ENCODE measurements at places on chromosomes 13 and 19.

- DNase-seq = no peak
Observed at GRCh38 chr19:2413629-2414028, 13.8 kb downstream of the TIMM13 start.

- peak; percentile 56 for DNase-seq
Observed at GRCh38 chr19:14375055-14375581, 6.1 kb upstream of the ADGRE5 start.

- no peak for DNase-seq
Observed at GRCh38 chr19:55646889-55647731, 902 bp upstream of the CCDC106 start.

DNA sequence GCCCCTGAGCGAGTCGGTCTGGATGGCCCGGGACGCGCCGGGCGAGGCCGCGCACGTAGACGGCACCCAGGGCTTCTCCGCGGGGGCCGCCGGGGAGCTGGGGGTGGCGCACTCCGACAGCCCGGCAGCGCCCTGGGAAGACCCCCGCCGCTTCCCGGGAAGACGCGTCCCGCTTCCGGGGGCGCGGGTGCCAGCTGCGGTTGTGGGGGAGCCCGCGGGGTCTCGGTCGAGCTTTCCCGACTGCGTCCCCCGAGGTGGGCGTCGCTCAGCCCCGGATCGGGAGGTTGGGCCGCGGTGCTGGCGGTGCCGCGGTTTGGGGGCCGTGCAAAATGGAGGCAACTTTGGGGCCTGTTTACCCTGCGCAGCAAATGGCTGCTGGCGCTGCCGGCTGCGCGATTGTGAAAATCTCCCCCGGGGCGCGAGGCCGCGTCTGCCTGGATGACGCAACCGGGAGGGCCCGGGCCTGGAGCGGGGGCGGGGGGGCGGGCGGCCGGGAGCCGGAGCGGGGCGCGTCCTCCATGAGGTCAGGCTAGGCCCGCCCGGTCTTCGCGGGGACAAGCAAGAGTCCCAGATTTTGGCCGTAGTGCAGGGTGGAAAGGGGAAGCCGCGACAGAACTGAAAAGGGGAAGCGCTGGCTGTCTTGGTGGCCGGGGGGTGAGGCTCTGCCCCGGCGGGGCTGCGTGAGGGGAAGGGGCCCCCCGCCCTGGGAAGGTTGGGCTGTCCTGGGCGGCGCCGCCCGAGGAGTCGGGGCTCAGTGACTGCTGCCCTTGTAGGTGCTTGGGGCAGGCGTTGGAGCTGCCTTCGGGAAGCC, 11.3 kb downstream of the PEAK3 start:
- DNase-seq = peak; percentile 84

DNA sequence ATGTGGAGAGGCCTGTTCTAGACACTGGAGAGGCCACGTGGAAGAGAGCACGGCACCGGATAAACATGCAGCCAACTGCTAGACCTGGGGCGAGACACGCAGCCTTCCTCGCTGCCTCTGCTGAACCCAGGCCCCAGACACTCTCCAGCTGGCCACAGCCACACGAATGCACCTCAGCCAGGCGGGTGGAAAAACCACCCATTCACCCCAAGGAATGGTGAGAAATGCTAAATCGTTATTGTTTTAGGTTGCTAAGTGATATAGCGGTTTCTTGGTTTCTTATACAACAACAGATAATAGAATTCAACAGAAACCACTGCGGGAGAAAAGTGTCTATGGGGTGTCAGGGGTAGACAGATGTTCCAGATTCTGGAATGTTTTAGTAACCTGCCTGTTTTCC, 52.5 kb downstream of the STK24 start:
- no peak for DNase-seq

DNA sequence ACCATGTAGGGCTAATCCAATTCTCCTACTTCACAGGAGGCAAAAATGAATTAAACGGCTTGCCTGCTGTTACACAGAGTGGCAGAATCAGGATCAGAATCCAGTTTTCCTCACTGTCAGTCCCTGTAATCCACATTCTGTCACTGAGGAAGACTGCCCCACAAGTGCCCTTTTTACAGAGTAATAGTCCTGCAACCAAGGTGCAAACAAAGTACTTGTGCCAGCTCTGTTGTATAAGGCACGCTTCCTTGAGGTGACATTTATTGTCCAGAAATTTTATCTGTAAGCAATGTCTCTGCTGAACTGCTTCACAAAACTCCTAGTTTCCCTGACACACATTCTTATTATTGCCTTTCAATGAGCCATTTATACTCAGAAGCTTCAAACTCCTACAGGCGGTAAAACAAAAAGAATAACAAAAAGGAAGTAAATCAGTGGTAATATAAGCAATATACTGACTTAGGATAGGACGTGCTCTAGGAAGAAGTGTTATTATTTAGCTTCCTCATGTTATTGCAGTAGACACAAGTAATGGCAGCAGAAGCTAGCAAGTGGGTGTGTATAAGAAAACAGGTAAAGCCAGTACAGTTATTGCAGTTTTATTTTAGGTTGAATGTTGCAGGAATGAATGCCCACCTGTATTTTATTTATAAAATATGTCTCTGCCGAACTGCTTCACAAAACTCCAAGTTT, 28.8 kb downstream of the SPRY2 start:
- no peak for DNase-seq

DNA sequence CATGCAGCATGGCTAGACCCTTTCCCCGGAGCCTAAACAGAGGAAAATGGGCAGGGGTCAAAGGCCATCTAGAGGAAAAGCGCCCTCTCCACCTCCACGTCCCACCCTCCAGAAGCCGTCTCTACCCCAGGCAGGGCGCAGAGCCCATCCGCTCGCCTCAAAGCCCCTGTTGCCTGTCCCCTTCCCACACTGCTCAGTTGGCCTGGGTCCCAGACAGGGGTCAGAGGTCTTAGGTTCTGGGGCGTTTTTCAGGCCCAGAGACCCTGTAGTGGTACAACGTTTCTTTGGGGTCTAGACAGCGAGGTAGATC, 285 bp downstream of the TMEM143 start:
- DNase-seq = no peak

- DNase-seq = peak; percentile 69
Observed at GRCh38 chr19:50377051-50377461, 799 bp downstream of the NR1H2 start.

GRCh38 chr19:8146877-8147581, 2.4 kb downstream of the FBN3 start:
- no peak for DNase-seq

GRCh38 chr13:75052616-75053015, 429.4 kb downstream of the TBC1D4 start:
- DNase-seq = no peak

- DNase-seq = no peak
Observed at GRCh38 chr13:24313439-24313838, 4.1 kb downstream of the C1QTNF9 start.

DNA sequence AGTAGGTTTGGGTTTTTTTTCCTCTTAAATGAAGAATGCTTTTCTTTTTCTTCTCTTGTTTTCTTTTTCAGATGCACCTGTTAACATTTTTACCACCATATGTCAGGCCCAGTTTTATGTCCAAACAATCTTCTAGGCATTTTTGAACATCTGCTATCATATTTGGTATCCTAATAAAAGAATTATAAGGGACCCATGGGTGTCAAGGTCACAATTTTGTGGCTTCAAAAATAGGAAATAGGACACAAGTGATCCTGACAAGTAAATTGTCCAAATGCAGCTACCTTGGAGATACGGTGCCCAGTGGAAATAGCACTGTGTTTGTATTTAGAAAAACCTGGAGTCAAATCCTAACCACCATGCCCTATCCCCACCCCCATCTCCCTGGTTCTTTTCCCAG, 270.3 kb downstream of the MZT1 start:
- no peak for DNase-seq

DNA sequence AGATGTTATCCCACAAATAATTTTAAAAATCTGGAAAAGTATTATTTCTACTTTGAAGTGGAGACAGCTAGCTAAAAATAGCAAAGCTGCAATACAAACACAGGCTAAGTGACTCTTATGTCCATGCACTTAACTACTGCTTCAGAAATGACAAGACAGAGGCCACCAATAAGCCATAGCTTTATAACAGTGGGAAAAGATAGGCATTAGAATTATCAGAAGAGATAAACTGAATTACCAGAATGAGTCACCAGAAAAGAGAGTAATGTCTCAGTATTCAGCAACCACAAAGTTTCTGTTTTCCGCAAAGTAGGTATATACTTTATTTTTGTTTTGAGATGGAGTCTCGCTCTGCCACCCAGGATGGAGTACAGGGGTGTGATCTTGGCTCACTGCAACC, 17.1 kb downstream of the CLN5 start:
- peak; percentile 19 for DNase-seq

DNA sequence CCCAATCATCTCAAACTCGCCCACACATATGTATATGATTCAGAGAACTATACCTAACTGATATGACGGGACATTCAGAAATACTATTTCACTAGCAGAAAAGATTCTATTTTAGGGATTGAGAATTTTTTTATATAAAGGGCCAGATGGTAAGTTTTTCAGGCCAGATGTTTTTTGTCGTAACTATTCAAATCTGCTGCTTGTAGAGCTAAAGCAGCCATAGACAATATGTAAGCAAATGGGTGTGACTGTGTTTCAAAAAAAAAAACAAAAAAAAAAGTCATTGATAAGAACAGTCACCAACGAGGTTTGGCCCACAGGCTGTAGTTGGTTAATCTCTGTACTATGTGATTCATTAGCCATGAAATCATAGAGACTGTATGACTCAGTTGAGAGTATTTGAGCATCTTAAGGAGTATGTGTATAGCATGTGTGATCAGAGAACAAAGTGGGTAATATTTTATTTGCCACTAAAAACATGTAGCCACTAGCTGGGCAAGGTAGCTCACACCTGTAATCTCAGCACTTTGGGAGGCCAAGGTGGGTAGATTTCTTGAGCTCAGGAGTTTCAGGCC, 2724.7 kb downstream of the PCDH9 start:
- DNase-seq = no peak

- DNase-seq = no peak
Observed at GRCh38 chr19:35755131-35755549, 1.7 kb downstream of the HSPB6 start.

GRCh38 chr13:99305566-99305965, 1.6 kb downstream of the GPR183 start:
- no peak for DNase-seq
